ENCODE measurements at places on chromosomes 7 and 10.

GRCh38 chr10:101301111-101301731, 52.7 kb upstream of the BTRC start:
- peak; percentile 69 for DNase-seq

DNA sequence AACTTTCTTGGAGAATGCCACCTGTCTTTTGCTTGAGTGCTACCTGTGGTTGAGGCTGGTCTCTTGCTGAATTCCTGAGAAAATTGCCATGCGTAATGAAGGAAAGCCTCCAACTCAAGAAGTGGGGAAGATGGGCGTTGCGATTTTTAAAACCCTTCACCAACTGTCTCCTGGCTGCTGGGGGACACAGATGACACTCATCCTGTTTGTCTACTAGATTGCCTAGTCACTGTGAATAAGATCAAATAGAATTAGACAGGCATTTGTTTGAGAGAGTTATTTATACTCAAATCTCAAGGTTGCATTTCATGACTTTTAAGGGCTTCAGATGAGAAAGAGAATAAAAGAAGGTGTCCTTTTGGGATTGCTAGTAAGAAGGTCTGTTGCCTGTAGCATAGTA, 84.3 kb upstream of the MTPN start:
- no peak for DNase-seq

DNA sequence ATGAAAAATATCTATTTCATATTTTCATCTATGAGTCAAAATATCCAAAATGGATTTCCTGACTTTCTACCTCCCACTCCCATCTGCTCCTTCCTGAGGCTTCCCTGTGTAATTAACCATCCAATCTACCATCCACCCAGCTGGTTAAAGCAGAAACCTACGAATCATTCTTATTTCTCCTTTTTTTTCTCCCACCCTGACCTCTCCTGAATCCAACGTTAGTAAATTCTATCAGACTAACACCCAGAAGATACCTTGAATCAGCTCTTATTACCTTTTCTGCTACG, 3.7 kb upstream of the LIPF start:
- DNase-seq, result no peak

DNA sequence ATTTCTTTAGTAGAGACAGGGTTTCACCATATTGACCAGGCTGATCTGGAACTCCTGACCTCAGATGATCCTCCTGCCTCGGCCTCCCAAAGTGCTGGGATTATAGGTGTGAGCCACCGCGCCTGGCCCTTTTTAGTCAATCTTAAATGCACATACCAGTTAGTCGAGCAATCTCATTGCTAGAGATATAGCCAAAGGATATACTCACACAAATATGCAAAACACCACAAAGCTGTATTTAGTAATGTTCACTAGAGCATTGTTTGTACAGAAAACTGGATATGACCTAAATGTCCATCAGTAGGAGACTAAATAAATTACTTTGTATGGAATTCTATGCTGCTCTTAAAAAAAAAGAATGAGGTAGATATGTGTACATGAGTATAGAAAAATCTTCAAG, 24.5 kb upstream of the IL6 start:
- no peak for DNase-seq

- no peak for DNase-seq
Observed at GRCh38 chr7:42650171-42650570, 261.7 kb downstream of the C7orf25 start.

DNA sequence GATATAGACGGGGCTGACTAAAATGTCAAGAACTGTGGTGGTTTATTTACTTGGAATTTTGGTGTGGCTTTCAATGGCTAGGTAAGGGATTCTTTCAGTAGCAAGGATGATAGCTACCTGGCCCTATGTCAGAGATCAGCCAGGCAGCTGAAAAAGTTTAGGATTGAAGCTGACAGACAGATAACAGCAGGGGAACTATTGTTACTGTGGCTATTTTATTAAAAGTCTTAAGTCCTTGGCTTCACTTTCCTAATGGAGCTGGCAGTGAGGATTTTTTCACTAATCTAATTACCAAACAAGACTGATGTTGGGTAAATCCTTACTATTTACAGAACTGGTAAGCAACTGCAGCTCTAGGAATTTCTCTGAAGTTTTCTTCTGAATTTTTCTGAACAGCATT, 72.4 kb upstream of the ANLN start:
- no peak for DNase-seq

DNA sequence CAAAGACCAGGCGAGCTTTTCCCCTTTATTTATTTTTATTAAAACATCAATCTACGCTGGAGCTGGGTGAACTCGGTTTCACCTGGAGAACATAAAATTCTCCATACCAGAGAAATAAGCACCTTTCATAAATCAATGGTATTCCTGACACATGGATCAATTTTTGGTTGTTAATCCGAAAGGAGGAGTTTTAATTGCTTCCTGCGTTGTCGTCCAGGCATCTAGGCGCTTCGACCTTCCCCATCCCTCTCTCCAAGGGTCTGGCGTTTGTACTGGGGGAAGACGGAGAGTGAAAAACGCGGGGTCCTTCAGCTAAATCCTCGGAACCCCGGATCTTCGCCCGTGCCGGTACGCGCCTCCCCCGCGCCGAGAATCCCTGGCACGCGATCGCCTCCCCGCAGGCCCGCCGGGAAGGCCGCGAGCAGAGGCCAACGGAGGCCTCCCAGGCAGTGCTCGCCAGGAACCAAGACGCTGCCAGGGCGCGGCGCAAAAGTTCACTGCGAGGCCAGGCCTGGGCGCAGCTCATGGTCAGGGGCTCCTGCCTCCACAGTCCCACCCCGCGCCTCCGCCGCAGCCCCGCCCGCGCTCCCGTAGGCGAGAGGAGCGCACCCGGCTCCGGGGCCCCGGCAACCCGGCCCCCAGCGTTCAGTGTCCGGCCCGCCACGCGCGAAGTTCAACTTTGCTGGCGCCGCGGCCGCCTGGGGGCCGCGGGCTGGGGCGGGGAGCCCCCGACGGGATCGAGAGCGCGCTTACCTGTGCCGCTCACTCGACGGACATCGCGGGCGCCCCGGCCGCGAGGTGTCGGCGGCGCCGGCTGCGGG, 8.3 kb upstream of the EBF3 start:
- DNase-seq, result no peak

DNA sequence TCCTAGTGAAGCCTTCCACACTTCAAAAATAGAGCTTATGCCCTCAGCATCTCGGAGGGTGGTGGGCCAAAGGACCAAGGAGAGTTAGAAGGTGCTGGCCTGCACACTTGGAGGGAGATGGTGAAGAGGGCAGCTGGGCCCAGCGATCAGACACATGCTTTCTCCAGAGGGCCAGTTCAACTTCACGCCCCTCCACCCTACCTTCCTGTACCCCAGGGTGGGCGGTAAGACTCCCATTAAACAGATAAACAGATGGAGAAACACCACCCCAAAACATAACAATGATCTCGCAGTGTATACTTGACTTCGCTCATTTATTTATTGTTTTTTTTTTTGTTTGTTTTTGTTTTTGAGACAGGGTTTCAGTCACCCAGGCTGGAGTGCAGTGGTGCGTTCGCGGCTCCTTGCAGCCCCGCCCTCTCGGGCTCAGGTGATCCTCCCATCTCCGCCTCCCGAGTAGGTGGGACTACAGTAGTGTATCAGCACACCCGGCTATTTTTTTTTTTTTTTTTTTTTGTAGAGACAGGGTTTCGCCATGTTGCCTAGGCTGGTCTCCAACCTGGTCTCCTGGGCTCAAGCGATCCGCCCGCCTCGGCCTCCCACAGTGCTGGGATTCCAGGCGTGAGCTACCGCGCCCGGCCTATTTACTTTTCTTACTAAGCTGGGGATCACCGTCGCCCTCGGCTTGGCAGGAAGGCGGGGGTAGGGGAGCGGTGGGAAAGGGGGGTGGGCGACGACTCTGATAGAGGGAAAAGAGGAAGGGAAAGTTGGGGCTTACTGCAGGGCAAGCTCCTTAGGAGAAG, 1.8 kb downstream of the C10orf95 start:
- DNase-seq, result peak; percentile 83

DNA sequence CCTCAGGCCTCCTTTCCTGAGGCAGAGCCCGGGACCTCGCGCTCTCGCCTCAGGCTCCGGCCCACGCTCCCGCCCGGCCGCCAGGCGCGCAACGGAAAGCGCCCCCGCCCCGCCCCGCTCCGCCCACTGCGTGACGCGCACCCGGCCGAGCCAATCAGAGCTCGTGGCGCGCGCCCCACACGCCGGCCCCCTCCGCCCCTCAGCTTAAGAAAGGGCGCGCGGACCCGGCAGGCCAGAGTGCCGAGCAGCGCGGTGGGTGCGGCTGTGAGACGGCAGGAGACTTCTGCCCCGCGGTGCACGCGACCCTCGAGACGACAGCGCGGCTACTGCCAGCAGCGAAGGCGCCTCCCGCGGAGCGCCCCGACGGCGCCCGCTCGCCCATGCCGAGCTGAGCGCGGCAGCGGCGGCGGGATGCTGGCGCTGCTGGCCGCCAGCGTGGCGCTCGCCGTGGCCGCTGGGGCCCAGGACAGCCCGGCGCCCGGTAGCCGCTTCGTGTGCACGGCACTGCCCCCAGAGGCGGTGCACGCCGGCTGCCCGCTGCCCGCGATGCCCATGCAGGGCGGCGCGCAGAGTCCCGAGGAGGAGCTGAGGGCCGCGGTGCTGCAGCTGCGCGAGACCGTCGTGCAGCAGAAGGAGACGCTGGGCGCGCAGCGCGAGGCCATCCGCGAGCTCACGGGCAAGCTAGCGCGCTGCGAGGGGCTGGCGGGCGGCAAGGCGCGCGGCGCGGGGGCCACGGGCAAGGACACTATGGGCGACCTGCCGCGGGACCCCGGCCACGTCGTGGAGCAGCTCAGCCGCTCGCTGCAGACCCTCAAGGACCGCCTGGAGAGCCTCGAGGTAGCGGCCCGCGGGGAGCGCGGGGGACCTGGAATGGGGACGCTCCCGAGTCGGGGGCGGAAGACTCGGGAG, at the start of gene NPTX2:
TSS of gene NPTX2 (plus strand) at position 235 of the 909 bp plus-strand sequence. CDS start at position 412, 177 bp downstream.
- peak; percentile 78 for DNase-seq

GRCh38 chr7:141220263-141220880, 146.5 kb downstream of the TMEM178B start:
- no peak for DNase-seq

DNA sequence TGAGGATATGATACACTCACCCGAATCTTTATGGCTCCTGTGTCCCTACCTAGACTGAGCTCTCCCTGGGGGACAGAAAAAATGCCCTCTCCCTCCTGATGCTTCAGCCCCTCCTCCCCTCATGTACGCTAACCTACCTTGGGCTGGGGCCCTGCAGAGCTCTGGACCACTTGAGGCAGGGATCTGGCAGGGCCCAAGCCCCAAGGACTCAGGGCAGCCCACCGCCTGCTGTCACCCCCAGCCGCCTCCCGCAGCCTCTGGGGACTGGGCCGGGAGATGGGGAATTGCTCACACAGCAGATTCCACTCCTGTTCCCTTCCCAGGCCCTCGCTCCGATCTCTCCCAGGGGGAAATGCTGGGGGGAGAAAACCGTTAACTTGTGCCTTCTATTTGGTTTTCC, 32.9 kb upstream of the LBX1 start:
- no peak for DNase-seq

- no peak for DNase-seq
Observed at GRCh38 chr10:132457328-132458070, 60.5 kb downstream of the PWWP2B start.

GRCh38 chr7:12067156-12067831, 143.8 kb upstream of the TMEM106B start:
- DNase-seq, result peak; percentile 75

DNA sequence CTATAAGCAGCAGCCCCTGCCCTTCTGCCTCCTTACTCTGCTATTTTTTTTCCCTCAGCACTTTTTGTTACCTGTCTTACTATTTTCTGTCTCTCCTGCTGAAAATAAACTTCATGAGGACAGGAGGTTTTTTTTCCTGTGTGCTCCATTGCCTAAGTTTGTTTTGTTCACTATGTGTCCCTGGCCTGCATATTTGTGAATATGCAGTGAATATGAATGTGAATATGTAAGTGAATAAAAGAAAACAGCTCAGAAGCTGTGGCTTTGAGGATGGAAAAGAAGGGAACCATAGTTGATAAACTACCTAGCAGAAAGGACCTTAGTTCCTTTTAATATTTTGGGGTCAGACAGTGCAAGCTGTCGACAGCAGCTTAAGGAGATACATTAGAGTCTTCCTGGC, 34.9 kb downstream of the PCBD1 start:
- no peak for DNase-seq

DNA sequence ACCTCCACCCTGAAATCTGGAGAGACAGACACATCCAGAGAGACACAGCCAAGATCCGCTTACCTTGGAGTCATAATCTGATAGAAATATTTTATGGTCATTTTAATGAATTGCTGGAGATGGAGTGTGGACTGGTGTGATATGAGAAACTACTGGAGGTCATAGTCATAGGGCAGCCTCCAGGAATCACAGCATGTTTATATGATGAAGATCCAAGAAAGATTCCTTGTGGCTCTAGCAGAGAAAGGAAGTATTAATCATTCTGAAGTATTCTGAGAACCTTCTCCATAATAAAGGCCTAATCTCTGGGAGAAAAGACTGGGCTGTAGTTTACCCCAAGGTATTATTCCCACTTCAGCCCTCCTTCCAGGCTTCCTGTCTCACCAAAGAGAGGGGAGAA, 38.0 kb downstream of the POLR1F start:
- no peak for DNase-seq

DNA sequence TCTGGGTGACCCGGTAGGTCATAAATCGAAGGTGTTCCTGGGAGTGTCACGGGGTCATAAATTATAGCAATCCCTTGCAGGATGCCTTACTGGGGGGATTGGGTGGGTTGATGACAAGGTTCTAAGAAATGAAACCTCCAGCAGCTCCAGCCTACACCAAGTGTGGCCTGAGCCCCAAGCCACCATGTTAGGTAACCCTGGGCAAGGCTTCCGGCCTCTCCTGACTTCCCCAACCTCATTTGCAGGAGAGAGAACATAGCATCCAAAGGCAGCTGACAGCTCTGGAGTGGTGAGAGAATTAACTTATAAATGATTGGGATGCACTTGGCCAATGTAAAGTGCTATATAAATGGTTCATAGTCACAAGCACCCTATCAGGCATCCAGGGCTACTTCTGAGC, 52.8 kb upstream of the TMEM273 start:
- DNase-seq, result no peak

DNA sequence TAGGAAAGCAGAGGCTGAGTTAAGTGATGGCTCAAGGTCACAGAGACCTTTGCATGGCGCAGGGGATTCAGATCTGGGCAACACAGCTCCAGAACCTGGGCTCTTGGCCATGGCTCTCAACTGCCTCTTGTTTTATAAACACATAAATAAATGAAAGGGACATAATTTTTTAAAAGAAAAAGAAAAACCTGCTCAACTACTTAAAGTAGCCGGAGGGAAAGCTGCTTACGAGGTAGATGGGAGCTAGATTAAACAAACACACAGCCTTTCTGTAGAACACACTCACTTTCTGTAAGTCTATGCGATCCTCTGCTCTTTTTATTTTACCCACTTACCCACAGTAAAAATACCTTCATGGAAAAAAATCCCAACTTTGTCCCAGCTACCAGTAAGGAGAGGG, 81.3 kb downstream of the PIP4K2A start:
- DNase-seq, result no peak

GRCh38 chr10:49508249-49508648, 30.7 kb downstream of the ERCC6 start:
- DNase-seq, result peak; percentile 41

- DNase-seq, result no peak
Observed at GRCh38 chr7:140723006-140723405, 26.5 kb downstream of the NDUFB2 start.
